ENCODE measurements at places on chromosomes 12 and 14. TPM values are rescaled to one million over a fixed set of nuclear protein-coding genes. Genes with fewer than 3 reads are reported as not detected.

GRCh38 chr14:106605548-106606448 is 1079.4 kb downstream of the TMEM121 start:
- no peak for DNase-seq

DNA sequence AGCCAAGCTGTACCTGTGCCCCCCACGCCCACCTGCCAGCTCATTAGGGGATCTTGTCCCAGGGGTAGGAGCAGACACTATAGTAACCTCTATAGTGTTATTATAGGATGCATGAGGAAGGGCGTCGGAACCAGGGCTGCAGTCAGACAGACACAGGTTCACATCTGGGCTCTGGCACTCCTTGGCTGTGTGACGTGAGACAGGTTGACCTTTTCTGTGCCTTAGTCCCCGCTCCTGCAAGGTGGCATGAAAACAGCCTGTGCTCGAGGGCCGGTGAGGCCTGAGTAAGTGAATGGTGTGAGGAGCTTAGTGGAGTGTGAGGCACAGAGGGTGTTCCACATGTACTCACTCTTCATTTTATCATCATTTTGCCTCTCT is 19.0 kb downstream of the ASB2 start:
- no peak for DNase-seq

- DNase-seq: no peak
These were observed 8.3 kb downstream of the TMTC2 start for GRCh38 chr12:82694970-82695369.

DNA sequence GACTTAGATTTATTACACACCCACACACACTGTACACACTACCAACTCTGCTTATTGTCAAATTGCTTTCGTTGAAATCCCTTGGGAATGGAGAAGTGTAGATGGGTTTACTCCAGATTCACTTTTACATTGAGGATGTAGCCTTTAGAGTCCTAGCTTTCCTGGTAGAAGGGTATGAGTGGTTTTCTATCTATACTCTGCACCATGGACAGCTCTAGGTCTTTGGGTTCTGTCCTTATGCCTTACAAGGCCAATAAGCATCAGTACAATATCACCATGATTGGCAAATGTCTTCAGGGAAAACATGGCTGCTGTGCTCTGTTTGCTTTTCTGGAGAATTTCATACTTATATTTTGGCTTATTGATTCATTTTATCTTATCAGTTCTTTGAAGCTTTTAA is 1063.9 kb downstream of the SLC6A15 start:
- DNase-seq: no peak

CAPRIN2 gene
- polyA plus RNA-seq: 16.4 TPM

DNA sequence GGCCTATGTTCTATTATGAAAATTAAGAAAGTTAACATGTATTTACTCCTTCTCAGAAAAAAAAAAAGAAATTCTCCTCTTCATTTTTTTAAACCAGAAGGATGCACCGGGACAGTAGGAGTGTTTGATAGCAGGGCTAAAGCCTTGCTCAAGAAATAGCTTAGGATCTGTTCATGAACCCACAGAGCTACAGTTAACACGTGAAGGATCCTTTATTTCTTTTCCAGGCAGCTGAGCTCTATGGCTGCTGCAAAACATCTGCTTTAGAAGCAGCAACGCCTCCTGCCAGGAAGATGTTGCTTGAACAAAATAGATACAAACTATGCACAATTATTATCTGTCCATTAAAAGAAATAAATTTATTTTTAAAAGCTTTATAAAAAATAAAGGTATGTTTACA is 254.8 kb downstream of the PRKD1 start:
- DNase-seq: peak; percentile 12

ACSS3 gene
- polyA plus RNA-seq: 5.3 TPM

HCAR2 gene
- 1.4 TPM for polyA plus RNA-seq

GRCh38 chr12:14260011-14260993 is 105.2 kb upstream of the ATF7IP start:
- peak; percentile 89 for DNase-seq

DNA sequence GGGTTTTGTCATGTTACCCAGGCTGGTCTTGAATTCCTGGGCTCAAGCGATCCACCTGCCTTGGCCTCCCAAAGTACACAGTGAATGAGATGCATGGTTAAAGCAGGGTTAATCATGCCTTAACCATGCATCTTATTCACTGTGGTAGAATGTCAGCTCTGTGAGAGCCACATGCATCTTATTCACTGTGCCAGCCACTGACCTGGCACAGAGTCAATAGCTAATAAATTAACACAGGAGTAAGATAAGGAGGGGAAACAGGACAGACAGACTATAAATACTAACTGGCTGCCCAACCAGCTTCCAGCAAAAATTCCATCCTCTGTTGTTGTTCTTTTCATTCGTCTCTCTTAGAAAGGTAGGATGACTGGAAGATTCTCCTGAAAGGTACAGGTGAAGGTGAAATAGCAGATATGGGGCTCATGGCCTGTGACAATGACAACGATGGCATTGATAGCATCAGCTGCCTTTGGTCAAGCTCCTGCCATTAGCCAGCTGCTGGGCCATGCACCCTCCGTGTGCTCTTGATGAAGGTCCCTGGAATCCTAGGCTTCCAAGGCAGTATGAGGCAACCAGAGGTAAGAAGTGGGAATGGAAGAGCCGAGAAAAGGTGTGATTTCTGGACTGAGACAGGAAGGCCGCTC is 76.6 kb downstream of the ZNF664 start:
- no peak for DNase-seq

DNA sequence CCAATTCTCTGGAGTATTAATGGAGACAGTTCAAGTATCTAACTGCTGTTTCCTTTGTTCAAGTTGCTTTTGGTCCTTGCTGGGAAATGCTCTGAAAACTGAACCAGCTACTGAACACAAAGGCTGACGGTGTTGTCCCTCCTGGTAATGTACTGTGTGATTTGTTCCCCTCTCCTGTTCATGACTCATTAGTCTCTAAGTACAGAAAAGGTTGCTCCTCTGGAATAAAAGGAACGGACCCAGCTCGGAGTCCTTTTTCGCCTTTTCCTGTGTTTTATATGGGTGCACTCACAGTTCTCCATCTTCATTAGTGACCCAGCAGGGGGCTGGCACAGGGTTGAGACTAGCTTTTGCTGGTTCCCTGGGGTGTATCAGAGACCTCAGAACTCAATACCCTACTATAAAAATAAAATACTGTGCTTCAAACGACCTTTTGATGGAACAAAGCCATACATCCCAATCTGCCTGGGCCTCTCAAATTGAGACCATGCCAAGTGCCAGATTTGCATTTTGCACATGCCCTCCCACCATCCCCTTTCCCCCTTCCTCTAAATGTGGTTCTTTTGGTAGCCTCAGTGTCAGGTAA is 269.7 kb downstream of the RAD51B start:
- DNase-seq: peak; percentile 67

LYZ gene
- 448 TPM for polyA plus RNA-seq

DNA sequence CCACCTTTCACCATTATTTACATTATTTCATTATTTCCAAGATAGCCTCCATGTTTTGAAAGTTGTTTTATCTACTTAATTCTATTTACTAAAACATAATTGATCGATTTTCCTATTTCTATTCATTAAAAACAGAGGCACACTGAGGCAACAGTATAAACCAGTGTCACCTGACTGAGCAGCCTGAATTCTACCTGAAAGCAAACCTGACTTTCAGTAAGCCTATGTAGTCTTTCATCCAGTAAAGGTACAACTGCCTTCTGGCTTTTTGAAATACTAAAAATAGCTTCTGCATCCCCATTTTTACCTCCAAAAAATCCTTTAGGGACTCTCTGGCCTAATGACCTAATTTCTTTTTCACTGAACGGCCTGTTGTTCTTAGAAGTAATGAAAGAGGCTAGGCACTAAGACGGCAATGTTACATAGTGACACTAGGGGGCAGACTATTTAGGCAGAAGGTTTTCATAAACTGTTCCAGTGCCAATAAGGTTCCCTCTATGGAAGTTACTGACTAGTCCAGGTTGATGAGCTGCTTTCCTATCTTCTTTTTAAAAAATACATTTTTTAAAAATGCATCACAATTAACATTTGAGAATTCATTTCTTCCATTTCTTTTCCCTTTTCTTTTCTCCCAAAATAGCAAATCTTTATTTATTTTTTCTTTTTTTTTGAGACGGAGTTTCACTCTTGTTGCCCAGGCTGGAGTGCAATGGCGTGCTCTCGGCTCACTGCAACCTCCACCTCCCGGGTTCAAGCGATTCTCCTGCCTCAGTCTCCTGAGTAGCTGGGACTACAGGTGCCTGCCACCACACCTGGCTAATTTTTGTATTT is 17.5 kb downstream of the ANAPC5 start:
- no peak for DNase-seq

OTOGL gene
- polyA plus RNA-seq: 0.28 TPM

PLEKHG7 gene
- 1.5 TPM for polyA plus RNA-seq

PLCZ1 gene
- polyA plus RNA-seq: not detected

GRCh38 chr12:62888454-62889110 is 46.4 kb downstream of the PPM1H start:
- DNase-seq: no peak

DNA sequence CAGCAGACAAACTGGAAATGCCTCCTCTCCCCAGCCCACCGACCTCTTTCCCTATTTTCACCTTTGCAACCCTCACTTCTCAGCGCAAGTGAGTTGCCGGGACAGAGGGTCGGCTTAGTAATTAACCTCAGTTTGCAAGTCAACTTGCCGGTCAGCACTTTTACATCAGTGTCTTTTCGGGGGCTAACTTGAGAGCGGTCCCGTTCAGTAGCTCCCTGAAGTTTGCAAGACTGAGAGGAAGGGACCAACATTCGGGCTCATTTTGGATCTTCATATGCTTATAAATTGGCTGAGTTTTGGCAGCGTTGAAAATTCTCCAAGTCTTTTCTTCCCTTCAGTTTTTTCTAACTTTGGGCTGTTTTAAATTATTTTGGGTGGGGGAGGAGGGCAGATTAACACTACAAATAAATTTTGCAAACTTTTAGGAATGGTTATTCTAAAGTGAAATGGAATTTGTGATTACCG is 846 bp downstream of the BRMS1L start:
- no peak for DNase-seq

TOMM20L gene
- not detected for polyA plus RNA-seq

- peak; percentile 40 for DNase-seq
These were observed 864.2 kb upstream of the MGAT4C start for GRCh38 chr12:87120440-87120839.

DNA sequence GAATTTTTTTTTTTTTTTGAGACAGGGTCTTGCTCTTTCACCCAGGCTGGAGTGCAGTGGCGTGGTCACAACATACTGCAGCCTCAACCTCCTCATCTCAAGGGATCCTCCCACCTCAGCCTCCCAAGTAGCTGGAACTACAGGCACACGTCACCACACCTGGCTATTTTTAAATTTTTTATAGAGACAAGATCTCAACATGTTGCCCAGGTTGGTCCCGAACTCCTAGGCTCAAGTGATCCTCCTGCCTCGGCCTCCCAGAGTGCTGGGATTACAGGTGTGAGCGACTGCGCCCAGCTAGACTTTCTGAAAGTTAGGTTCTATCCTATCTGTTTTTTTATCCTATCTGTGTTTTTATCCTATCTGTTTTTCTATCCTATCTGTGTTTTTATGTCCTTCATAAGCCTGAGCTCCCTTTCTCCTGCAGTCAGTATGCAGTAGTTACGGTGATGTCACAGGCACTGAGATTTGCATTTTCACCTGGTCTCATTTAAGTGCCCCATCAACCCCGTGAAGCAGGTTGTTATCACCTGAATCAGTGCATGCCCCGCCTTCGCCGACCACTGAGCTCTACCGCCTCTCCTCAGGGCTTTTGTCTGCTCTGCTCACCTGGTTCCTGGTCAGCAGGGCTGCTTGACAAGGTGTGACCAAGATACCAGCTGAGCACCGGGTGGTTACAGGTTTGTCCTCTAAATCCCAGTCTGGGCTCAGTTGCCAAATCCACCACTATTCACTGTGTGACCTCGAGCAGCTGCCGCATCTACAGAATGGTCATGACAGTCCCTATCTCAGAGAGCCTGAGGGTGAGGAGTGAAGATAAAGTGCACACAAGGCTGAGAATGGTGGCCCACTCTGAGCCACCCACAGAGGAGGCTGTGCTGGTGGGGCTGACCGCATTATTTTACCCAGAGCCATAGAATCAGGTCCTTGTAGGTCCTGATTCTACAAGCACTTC is 33.1 kb downstream of the SYNDIG1L start:
- DNase-seq: no peak

DNA sequence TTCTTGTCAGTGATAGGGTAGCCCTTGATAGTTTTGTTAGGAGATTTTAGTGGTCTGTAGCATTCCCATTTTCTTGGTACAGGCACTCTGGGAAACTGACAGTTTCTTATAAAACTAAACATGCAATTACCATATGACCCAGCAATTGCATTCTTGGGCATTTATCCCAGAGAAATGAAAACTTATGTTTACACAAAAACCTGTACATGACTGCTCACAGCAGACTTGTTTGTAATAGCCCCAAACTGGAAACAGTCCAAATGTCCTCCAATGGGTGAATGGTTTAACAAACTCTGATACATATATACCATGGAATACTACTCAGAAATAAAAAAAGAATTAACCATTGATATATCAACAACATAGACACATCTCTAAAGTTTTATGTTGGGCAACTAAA is 75.5 kb downstream of the BORCS5 start:
- peak; percentile 98 for DNase-seq

DNA sequence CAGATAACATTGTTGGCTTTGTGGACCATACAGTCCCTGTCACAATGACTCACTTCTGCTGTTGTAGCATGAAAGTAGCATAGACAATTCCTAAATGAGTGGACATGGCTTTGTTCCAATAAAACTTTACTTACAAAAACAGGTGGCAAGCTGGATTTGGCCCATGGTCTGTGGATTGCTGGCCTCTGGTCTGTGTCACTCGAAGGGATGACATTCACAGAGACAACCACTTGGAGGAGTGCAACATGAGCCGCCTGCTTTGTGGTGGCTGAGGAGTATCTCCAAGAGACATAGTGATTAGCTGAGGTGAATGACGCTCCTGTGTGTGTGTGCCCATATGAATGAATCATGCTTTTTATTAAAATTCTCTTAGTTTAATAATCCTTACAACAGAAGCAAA is 81.3 kb upstream of the NRXN3 start:
- DNase-seq: no peak

GRCh38 chr12:105417732-105418131 is 87.2 kb downstream of the C12orf75 start:
- no peak for DNase-seq

POTEM gene
- polyA plus RNA-seq: not detected

GRCh38 chr14:22520796-22521195 is 68.2 kb downstream of the DAD1 start:
- no peak for DNase-seq

GRCh38 chr12:18468246-18469075 is 207.1 kb downstream of the PIK3C2G start:
- no peak for DNase-seq

GRCh38 chr12:46177025-46177424 is 91.8 kb downstream of the SLC38A1 start:
- no peak for DNase-seq

- no peak for DNase-seq
These were observed 53.7 kb downstream of the LMO3 start for GRCh38 chr12:16552301-16552700.

GRCh38 chr14:92677955-92678354 is 70.5 kb downstream of the LGMN start:
- no peak for DNase-seq

BICDL1 gene
- polyA plus RNA-seq: 6.4 TPM

ITGB7 gene
- 3.9 TPM for polyA plus RNA-seq

FUT8 gene
- 9.9 TPM for polyA plus RNA-seq

Measured in lung (tissue), 17 donors.